Spinal cord (tissue), 10 donors: ENCODE measurements at places on chromosomes 12 and 14. TPM values are rescaled to one million over a fixed set of nuclear protein-coding genes. Genes with fewer than 3 reads are reported as not detected.

Gene CLEC14A
- 11.1 TPM for total RNA-seq

Gene TSPAN8
- total RNA-seq: 4.2 TPM

Gene RAB2B
- total RNA-seq: 49.3 TPM

Gene CEBPE
- total RNA-seq: 1.5 TPM

Gene MIA2
- total RNA-seq: 31.1 TPM

Gene ADAM21
- total RNA-seq: 0.33 TPM

Gene PPP1R36
- total RNA-seq: 1.4 TPM

Gene ANKRD9
- total RNA-seq: 24.8 TPM

Gene BBS10
- 44.1 TPM for total RNA-seq

Gene HNF1A
- not detected for total RNA-seq

Gene LGMN
- 118 TPM for total RNA-seq

Gene GDF3
- total RNA-seq: not detected

- H3K27me3 ChIP-seq: no peaks in the 10 kb centered on the region
- H3K36me3 ChIP-seq: no peaks in the 10 kb centered on the region
- peak overlapping the region; percentile 70 for H3K27ac ChIP-seq
- peak; percentile 83 for DNase-seq
Observed at GRCh38 chr12:30822385-30823155, 67.8 kb upstream of the CAPRIN2 start.

GRCh38 chr14:71481021-71481654 lies 451.1 kb upstream of the RGS6 start:
- no peaks in the 10 kb centered on the region for H3K36me3 ChIP-seq
- no peaks in the 10 kb centered on the region for H3K4me1 ChIP-seq
- no peak overlapping the region for H3K27ac ChIP-seq
- no peak overlapping the region for H3K4me3 ChIP-seq
- H3K27me3 ChIP-seq: no peaks in the 10 kb centered on the region

GRCh38 chr14:90510159-90510558 lies 113.3 kb downstream of the CALM1 start:
- no peak overlapping the region for H3K4me3 ChIP-seq
- peaks cover 3% of the 10 kb centered on the region for H3K36me3 ChIP-seq
- peaks cover 3% of the 10 kb centered on the region for H3K27me3 ChIP-seq
- peaks cover 36% of the 10 kb centered on the region for H3K4me1 ChIP-seq
- H3K27ac ChIP-seq: no peak overlapping the region

DNA sequence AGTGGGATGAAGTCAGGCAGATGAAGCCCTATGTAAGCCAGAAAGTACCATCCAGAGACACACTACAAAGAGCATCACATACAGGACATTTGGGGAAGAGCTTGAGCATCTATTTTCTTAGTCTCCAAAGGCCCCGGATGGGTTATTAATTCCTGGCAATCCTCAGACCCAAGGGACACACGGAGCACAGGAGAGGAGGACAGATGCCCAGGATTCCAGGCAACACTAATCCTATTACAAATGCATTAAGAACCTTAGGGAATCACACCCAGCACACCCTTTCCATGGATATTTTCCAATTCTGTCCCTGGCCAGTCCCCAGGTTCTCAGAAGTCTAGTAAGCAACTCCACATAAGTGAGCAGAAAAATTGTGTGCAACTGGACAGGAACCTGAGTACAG lies 65.9 kb downstream of the CMKLR1 start:
- H3K27ac ChIP-seq: no peak overlapping the region
- no peaks in the 10 kb centered on the region for H3K27me3 ChIP-seq
- H3K4me1 ChIP-seq: no peaks in the 10 kb centered on the region

GRCh38 chr14:54735424-54735823 lies 167.2 kb downstream of the GCH1 start:
- no peaks in the 10 kb centered on the region for H3K36me3 ChIP-seq
- no peak overlapping the region for H3K27ac ChIP-seq
- no peak for DNase-seq
- peaks cover 6% of the 10 kb centered on the region for H3K4me1 ChIP-seq
- no peaks in the 10 kb centered on the region for H3K27me3 ChIP-seq

DNA sequence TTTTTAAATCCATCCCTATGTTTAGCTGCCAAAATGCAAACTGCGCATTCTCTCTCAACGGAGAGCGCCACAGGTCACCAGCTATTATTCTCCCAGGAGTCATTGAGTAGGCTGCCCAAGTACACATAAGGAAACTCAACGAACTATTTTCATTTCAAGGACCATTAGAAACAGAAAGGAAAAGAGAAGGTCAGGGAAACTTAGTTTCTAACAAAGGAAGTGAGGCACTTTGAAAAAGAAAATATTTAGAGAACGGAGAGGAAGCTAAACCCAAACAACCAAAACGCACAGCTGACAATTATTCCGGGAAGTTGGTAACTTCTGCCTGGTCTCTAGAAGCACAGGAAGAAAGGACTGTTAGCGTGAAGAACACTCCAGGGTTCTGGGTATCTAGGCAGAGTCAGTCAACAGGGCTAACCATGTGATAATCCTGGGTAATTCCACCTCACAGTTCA lies 23.5 kb downstream of the GPHB5 start:
- H3K4me3 ChIP-seq: peak overlapping the region; percentile 14
- H3K36me3 ChIP-seq: peaks cover 3% of the 10 kb centered on the region
- no peak for DNase-seq
- H3K4me1 ChIP-seq: peaks cover 8% of the 10 kb centered on the region
- H3K27ac ChIP-seq: peak overlapping the region; percentile 85

- no peak for DNase-seq
- H3K4me3 ChIP-seq: no peak overlapping the region
- H3K27ac ChIP-seq: no peak overlapping the region
Observed at GRCh38 chr12:122934722-122935121, 31.5 kb downstream of the ABCB9 start.

DNA sequence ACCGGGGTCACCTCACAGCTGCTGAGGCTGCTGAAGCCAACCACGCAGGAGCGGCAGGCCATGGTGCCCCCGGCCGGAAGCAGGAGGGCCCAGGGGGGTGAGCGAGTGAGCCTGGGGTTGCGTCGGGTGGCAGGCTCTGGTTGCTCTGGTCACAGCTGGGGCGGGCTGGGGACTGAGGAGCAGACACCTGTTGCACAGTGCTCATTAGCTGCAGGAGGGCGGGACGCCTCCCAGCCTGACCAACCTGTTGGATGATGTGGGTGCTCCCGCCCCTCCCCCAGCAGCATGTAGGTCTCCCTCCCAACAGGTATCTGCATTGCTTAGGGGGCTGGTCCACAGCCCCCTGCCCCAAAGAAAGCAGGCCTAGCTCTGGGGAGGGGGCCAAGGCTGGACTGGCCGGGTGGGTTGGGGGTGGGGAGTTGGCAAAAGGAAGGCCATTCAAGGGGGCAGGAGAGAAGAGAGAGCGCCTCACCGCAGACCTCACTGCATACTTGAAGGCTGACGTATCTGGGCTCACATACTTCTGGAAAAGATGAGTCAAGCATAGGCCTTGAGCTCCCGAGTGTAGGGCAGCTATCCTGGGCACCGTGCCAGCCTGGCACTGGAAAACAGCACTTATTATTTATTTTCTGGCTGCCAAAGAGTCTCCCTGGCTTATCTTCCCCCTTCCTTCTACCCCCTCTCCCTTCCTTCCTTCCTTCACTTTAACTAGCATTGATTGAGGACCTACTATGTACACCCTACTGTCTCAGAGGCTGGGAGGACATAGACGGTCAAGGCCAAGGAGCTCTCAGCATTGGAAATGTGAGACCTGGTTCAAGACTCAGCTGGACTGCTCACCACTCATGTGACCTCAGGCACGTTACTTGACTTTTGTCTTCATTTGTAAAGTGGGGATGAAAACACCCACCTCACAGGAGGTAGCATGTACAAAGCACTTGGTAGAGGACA lies at the start of gene KRT80:
KRT80 (minus strand) TSS at position 174 of the 951 bp plus-strand sequence; CDS start at position 62, 112 bp downstream.
- no peaks in the 10 kb centered on the region for H3K36me3 ChIP-seq
- no peak within 1 kb of the TSS for H3K4me3 ChIP-seq
- no peak for DNase-seq
- peaks cover 39% of the 10 kb centered on the region for H3K4me1 ChIP-seq
- no peaks in the 10 kb centered on the region for H3K27me3 ChIP-seq

- no peak overlapping the region for H3K27ac ChIP-seq
- H3K36me3 ChIP-seq: no peaks in the 10 kb centered on the region
- no peak overlapping the region for H3K4me3 ChIP-seq
- peak; percentile 68 for DNase-seq
- no peaks in the 10 kb centered on the region for H3K27me3 ChIP-seq
Observed at GRCh38 chr12:131415781-131416180, 295.1 kb upstream of the SFSWAP start.

DNA sequence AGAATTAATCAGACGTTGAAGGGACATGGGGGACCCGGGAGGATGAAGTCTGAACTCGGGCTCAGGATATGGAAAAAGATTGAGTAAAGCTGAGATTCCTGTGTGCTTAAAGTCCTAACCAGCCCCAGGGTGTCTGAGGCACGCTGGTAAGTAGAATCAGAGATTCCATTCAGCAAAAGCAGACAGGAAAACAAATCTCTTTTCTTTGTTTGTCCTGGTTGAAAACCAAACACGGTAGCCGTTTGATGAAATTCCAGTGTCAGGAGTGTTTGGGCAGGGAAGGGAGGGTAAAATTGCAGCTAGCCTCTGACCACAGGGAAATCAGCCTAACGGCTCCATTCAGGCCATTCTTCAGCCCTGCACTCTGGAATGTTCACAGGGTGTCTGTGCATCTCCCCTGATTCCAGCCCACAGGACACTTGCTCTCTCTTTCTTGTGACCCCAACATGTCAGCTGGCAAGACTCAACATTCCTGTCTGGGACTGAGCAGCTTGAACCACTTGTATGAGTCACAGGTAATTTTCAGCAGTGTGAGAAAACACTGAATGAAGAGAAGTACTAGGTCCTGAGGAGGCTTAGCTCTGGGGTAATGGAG lies 31.0 kb downstream of the NINJ2 start:
- H3K27me3 ChIP-seq: no peaks in the 10 kb centered on the region
- DNase-seq: no peak
- no peaks in the 10 kb centered on the region for H3K4me1 ChIP-seq
- H3K4me3 ChIP-seq: no peak overlapping the region
- peak overlapping the region; percentile 35 for H3K27ac ChIP-seq

DNA sequence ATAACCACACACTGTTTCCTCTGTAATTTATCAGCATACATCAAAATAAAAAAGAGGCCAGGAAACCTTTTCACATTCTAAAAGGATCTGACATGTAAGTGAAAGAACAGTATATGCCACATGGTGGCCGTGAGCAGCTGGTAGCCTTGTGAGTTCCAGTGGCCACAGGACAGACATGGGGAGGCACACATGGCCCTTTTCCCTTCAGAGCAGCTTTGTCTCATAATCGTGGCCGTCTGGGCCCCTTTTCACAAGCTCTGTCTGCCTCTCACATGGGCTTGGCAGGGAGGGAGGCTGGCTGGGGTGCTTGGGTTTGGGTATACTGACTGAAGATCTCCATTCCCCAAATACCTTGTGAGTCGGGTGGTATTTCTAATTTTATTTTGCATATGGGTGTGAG lies 1.5 kb upstream of the ZDHHC22 start:
- H3K4me1 ChIP-seq: peaks cover 39% of the 10 kb centered on the region
- H3K27me3 ChIP-seq: peaks cover 23% of the 10 kb centered on the region
- peak overlapping the region; percentile 18 for H3K4me3 ChIP-seq
- peak; percentile 82 for DNase-seq
- H3K36me3 ChIP-seq: peaks cover 12% of the 10 kb centered on the region
- peak overlapping the region; percentile 43 for H3K27ac ChIP-seq

GRCh38 chr14:63438065-63438757 lies 105.0 kb downstream of the PPP2R5E start:
- H3K4me1 ChIP-seq: peaks cover 4% of the 10 kb centered on the region
- H3K27me3 ChIP-seq: no peaks in the 10 kb centered on the region
- H3K36me3 ChIP-seq: no peaks in the 10 kb centered on the region
- DNase-seq: no peak

DNA sequence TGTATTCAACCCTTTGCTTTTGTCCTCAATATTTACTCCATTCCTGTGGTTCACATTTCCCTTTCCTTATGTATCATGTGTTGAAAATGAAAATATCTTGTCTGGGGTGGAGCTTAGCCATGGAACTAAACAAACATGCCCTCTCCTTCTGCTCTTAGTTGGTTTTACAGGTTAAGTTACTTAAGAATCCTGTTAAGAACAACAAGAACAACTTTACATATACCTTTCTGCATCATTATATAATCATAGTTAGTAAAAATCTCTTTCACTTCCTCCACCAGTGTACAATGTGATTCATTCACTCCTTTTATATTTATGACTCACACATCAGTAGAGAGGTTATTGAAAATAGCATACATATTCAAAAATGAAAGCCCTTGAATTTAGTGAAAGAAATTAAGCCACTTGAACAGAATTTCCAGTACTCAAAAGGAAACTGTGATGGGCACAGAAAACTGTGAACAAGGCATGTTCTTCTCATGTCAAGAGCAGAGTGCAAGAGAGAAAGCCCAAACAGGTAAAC lies 307.7 kb downstream of the CCDC91 start:
- no peaks in the 10 kb centered on the region for H3K36me3 ChIP-seq
- H3K27me3 ChIP-seq: no peaks in the 10 kb centered on the region
- H3K27ac ChIP-seq: no peak overlapping the region
- H3K4me3 ChIP-seq: no peak overlapping the region

DNA sequence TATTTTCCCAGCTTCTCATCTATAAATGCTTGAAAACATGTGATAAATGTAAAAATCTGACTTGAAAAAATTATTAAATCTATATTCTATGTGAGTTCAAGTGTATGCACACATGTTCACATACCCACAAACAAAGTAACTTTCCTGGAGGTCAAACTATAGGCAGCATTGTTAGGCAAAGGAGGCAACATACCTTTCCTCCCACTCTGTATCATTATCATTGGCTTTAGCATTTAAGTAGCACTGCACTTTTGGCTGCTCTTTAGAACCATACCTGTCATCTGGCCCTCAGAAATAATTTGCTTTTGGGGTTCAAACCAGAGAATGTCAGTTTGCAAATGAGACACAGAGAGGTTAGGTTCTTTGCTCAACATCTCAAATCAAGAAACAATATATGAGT lies 102.4 kb upstream of the CCDC196 start:
- no peaks in the 10 kb centered on the region for H3K36me3 ChIP-seq
- no peak for DNase-seq
- no peak overlapping the region for H3K4me3 ChIP-seq

GRCh38 chr14:34220921-34221320 lies 241.1 kb downstream of the SPTSSA start:
- H3K4me3 ChIP-seq: no peak overlapping the region
- no peak overlapping the region for H3K27ac ChIP-seq
- H3K4me1 ChIP-seq: no peaks in the 10 kb centered on the region
- DNase-seq: no peak
- no peaks in the 10 kb centered on the region for H3K27me3 ChIP-seq
- H3K36me3 ChIP-seq: no peaks in the 10 kb centered on the region

GRCh38 chr12:119666900-119667576 lies 895 bp upstream of the PRKAB1 start:
- peaks cover 5% of the 10 kb centered on the region for H3K36me3 ChIP-seq
- DNase-seq: no peak
- H3K27ac ChIP-seq: peak overlapping the region; percentile 4
- H3K4me3 ChIP-seq: peak overlapping the region; percentile 83
- H3K4me1 ChIP-seq: peaks cover 9% of the 10 kb centered on the region
- peaks cover 4% of the 10 kb centered on the region for H3K27me3 ChIP-seq

DNA sequence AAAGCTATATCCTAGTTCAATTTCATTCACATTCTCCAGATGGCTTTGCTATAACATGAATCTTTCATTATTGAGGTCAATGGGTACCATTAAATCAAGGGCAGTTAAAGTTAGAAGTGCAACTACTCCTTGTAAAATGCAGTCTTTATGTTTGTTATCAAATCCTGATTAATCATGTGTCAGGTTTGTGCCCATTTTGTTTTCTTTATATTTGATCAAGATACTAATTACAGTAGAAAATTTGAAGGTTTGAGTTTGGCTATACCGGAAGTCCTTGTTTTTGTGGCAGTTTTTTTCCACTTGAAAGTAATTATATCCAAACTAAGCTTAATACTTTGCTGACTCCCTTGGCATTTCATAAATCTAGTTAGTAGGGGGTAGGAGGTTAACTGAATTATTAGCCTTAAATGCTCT lies 513.0 kb downstream of the DIO2 start:
- no peaks in the 10 kb centered on the region for H3K36me3 ChIP-seq
- H3K27ac ChIP-seq: no peak overlapping the region
- H3K4me3 ChIP-seq: no peak overlapping the region
- no peaks in the 10 kb centered on the region for H3K4me1 ChIP-seq
- no peaks in the 10 kb centered on the region for H3K27me3 ChIP-seq
- no peak for DNase-seq
